Activated CD4-positive, alpha-beta T cell treated with anti-CD3 and anti-CD28 coated beads, Interleukin-2, amount 10 ng/mL, durations not matched to agents 24 days and 14 days (primary cell): ENCODE measurements at places on chromosomes 11 and 22. TPM values are rescaled to one million over a fixed set of nuclear protein-coding genes. Genes with fewer than 3 reads are reported as not detected.

DNA sequence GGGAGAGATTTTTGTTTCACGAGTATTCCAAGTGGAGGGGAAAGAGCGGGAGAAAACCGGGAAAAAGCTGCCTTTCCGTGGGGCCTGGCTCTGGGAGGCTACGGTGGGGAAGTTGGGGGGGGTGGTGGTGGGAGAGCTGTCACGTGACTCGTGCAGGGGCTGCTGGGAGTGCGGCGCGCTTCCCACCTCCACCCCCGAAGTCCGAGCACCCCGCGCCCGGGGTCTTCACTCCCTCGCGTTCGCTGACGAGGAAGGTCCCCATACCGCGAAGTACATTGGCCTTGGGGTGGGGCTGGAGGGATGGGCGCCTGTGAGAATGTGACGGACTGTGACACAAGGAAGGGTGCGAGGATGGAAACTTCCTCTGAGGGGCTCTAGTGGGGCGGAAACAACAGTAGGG, at the start of gene TEX12:
Gene TEX12 (plus strand): TSS at position 228 of the 400 bp plus-strand sequence. CDS start 1,897 bp downstream, outside the sequence.
- no peak within 1 kb of the TSS for H3K27ac ChIP-seq
- H3K4me3 ChIP-seq = no peak within 1 kb of the TSS
- no peak for DNase-seq

DNA sequence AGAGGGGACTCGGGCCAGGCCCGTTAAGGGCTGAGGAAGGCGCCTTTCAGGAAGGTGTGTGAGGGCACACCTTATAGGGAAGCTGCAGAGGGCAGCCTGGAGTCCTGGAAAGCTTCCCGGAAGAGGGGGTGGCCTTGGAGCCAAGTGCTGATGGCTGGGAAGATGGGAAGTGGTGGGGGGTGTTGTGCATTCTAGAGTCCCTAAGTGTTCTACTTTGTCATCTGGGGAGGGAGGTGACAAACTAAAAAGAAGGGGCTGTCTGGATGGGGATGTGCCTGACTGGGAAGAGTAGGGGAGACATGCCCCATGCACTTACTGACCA, 6.8 kb downstream of the ZDHHC8 start:
- H3K4me3 ChIP-seq = no peak overlapping the region
- peaks cover 2% of the 10 kb centered on the region for H3K36me3 ChIP-seq
- peaks cover 6% of the 10 kb centered on the region for H3K4me1 ChIP-seq
- no peak overlapping the region for H3K27ac ChIP-seq

MRGPRE gene
- not detected in 2 replicates for total RNA-seq

CDC42EP2 gene
- 3.0 and 3.4 TPM in 2 replicates for total RNA-seq

DNA sequence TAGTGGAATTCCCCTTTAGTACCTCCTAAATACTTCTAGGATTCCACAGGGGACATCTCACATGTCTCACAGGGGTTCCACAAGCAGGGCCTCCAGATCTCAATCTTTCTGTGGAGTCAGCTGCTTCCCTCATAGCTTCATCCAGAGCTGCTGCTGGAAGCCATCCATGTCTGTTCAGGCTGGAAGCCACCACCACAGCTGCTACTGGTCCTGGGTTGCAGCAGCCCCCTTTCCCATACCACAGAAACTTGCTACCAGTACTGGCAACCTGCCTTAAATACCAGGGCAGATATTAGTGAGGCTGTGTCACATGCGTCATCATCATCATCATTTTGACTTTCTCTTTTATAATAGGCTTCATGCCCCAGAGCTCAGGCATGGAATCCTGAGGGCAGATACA, 242.7 kb upstream of the NCAM1 start:
- peaks cover 6% of the 10 kb centered on the region for H3K27me3 ChIP-seq

DNA sequence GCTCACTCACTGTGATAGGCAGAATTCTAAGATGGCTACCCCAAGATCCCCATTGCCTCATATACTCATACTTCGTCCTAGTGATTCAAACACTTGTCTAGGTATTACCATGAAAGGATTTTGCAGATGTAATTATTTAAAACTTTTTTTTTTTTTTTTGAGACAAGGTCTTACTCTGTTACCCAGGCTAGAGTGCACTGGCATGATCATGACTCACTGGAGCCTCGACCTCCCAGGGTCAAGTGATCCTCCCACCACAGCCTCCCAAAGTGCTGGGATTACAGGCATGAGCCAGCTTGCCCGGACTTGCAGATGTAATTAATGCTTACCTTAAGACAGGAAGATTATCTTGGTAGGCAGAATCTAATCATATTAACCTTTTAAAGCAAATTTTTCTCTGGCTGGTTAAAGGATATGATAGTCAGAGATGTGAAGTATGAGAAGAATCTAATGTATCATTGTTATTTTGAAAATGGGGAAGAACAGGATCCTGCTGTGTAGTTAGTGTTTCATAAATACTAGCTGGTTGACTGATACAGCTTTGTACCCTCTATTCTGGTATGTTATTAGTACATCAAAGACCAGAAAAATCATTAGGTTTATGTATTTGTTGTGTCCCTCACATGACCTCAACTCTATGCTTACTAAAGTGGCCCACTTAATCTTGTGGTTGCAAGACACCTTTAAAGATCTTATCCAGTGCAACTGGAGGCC, 35.5 kb downstream of the C2CD3 start:
- H3K27me3 ChIP-seq = no peaks in the 10 kb centered on the region
- no peak overlapping the region for H3K27ac ChIP-seq
- DNase-seq = no peak
- no peaks in the 10 kb centered on the region for H3K4me1 ChIP-seq
